Epithelial cell of prostate (primary cell): ENCODE measurements at places on chromosomes 12 and 14.

- no peak for DNase-seq
These were observed 10.2 kb downstream of the PPFIBP1 start for GRCh38 chr12:27534060-27534764.

DNA sequence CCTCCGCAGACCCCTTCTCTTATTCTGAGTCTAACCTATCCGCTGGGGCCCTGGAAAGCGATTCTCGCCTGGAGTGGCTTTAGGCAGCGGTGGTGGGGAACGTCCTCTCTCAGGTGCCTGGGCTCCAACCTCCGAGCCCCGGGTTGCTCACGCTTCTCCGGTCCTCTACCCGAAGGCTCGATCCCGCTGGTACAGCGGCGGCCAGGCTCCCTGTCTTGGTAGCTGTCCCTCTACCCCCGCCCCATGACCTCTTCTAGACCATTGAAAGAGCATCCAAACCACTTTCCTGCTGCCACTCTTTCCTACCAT, 505 bp upstream of the HEBP1 start:
- no peak for DNase-seq

- DNase-seq = no peak
These were observed 1.5 kb upstream of the KRT6A start for GRCh38 chr12:52494518-52494917.

DNA sequence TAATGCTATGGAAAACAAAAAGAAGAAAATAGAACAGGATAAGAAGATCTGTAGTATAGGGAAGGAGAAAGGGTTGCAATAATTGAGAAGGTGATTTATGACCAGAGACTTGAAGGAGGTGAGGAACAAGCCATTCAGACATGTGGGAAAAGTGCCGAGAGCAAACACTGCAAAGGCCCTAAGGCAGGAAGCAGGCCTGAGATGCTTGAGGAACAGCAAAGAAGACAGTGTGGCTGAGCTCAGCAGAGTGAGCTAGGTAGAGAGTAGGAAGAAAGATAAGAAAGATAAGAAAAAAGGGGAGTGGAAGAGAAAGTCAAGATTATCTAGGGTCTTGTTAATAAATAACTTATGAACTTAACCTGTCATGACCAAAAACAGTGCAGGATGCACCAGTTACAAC, 671.8 kb downstream of the RPS29 start:
- no peak for DNase-seq

DNA sequence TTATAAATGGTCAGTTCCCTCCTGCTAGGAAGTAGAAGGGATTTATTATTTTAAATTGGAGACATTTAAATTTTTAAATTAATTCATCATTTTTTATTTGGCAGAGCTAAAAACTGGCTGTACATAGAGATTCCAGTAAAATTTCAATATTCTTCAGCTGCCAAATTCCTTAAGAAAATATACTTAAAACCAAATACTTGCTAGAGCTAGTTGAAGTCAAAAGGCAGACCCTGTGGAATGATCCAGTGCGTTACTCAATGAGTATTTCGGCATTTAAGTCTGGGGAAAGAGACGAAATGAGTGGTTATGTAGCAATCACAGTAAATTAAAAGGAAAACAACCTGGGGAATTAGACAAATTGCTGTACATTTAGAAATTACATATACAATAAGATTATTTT, 1104.7 kb downstream of the SLC6A15 start:
- DNase-seq = no peak

- DNase-seq = no peak
These were observed 10.1 kb upstream of the ATXN7L3B start for GRCh38 chr12:74527491-74527890.

- DNase-seq = no peak
These were observed 1.6 kb downstream of the PPP4R4 start for GRCh38 chr14:94175747-94176146.

DNA sequence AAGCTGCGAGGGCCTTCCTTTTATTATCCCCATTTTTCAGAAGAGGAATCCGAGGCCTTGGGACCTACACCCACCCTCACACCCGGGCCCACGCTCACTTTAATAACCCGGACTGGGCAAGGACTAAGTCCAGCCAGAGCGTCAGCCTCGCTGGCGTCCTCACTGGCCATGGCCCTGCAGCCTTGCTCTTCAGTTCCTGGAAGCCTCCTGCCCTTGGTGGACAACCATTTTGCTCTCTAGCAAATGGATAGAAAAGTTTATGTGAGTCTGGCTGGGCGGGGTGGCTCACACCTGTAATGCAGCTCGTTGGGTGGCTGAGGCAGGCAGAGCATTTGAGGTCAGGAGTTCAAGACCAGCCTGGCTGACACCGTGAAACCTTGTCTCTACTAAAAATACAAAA, 9.8 kb downstream of the RTL1 start:
- no peak for DNase-seq

DNA sequence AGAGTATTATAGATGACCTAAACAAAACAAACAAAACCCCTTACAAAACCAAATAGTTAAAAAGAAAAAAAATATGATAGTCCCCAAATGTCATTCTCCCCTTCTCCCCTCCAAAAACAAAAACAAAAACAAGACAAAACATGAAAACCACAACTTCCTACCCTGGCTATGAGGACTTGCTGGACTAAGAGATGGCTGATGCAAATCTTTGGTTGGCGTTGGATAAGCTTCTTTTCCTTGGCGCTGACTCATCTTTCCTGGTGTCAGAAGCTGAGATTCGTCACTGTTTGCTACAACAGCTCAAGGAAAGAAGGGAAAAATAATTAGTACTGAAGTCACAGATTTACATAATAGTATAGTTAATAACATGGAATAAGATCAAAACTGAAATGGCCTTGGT, 102.5 kb upstream of the BBS10 start:
- DNase-seq = peak; percentile 64

DNA sequence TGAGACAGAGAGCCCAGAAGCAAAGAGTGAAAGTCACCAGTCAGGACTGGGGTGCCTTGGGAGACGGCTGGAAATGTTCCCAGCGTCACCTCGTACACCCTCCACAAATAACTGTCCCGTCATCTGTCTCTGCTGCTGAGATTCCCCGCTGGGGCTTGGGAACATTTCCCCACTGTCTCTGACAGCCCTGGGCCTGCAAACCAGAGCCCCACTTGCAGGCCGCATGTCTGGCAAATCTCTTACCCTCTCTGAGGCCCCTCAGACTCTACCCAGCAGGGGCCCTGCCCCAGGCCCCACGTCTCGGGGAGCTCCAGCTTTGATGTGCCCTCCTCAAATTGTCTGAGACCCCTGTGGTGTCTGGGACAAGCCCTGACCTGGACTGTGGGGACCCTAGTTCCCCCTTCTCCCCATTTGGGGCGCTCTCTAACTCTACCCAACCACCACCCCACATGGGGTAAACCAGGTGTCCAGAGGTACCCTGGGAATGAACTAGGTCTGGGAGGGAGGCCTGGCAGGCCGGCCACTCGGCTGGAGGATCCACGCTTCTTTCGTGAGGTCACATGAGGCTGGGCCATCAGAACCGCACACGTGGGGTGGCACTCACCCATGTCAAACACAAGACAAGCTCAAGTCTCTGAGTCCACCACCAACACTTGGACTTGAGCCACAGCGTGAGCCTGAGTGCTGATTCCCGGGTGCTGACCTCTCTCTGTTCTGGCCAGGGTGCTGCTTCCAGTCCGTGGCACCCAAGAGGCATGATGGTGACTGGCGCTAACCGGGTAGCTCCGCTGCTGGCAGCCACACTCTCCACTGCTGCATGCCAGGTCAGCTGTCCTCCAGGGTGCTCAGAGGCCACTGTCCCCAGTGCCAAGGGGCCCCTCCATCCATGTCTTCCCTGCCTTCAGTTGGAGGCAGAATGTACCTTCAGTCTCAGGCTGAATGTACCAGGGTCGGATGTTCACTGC, 59.8 kb downstream of the DIO3 start:
- no peak for DNase-seq

GRCh38 chr12:123617580-123617979, 15.7 kb downstream of the DDX55 start:
- no peak for DNase-seq

DNA sequence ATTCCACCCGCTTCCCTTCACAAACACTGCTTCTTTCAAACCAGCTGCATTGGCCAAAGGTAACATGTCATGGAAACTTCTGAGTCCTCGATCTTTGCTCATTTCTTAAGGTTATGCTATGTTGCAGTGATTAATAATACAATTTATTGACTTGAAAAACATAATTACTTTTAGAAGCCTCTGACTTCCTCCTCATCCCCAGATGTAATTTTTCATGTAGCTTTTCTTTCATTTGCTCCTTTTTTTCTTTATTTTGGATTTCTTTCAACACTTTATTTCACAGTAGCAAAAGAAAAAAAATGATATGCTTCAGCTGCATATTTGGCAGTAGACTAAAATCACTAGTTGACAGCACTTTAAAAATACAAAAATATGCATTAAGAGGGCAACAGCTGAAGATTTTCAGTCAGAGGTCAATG, 116.2 kb downstream of the LRRIQ1 start:
- DNase-seq = no peak

- no peak for DNase-seq
These were observed 120.2 kb downstream of the DAAM1 start for GRCh38 chr14:59308673-59309072.

DNA sequence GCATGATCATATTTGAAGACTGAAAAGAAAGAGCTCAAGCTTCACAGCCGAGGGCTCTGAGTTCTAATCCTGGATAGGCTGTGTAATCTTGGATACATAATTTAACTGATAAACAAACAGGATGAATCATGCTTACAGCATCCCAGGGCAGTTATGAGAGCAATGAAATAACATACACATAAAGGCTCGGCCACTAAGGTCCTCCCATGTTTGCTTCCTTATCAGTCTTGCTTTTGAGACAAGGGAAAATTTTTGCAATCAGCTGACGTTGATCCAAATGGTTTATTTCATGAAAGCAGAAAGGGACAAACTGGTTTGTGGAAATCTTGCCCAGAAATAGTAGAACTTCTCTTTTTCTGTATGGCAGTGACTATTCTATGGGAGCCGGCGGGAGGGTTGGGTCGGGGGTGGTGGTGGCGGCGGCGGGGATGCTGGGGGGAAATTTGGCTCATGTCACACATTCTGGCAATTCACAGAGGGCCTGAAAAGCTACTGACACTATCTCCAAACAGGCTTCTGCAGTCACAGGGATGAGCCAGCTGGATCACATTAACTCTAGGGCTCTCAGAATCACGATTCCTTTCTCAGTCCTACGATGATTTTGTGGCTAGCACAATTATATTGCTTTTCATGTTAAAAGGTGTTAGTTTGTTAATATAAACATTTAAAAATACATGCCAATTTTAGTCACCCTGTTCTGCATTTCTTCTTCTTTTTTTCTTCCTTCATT, 124.5 kb downstream of the SLC8A3 start:
- no peak for DNase-seq

DNA sequence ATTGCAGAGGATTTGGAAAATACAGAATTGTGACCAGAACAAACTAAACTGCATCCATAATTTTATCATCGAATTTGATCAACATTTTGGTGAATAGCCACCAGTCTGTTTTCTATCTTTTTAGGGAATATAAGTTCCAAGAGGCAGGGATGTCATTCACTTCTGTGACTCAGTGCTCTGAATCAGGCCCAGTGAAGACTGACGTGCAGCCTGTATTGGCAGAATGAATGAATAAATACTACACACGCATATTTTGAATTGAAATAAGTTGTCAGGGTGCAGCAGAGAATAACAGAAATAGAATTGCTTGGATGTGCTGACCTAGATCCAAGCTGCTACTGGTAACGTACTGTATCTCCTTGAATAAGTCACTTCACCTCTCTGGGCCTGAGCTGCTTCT, 1.3 kb upstream of the EMP1 start:
- no peak for DNase-seq

GRCh38 chr12:52699960-52700359, 3.4 kb downstream of the KRT77 start:
- no peak for DNase-seq

GRCh38 chr12:88518863-88519403, 61.3 kb downstream of the KITLG start:
- DNase-seq = no peak

GRCh38 chr14:90402016-90402415, 5.2 kb downstream of the CALM1 start:
- no peak for DNase-seq

DNA sequence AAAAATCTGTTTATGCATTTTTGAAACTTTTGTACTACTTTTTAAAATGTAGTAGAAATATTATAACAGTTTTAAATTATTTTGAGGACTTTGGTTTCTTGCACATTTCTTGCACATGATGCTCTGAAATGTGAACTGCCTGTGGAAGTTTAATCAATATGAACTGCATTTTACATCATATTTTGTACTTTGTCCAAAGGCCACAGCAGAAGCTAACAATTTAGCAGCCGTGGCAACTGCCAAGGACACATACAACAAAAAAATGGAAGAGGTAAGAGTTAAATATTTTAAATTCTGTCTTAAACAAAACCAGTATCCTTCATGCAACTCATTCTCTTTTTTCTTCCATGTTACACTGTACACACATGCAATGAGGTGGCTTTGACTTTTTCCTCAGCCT, 45.1 kb downstream of the SAV1 start:
- DNase-seq = no peak

DNA sequence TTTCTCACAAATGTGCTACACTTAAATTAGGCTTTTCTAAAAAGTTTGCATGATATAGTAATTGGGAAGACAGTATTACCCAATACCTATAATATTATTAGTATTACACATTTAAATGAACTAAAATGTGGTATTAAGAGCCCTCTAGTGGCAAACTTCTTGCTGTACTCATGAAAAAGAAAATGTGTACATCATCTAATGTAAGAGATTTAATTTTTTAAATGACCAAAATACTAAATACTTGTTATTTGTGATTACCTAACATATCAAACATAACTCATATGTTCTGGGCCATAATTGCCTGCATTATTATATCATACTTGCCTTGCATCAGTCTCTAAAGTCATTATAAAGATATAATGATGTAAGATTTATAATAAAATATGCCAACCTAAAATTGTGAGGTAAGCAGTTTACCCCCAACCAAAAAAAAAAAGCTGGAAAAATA, 64.2 kb downstream of the DNAI7 start:
- DNase-seq = no peak

DNA sequence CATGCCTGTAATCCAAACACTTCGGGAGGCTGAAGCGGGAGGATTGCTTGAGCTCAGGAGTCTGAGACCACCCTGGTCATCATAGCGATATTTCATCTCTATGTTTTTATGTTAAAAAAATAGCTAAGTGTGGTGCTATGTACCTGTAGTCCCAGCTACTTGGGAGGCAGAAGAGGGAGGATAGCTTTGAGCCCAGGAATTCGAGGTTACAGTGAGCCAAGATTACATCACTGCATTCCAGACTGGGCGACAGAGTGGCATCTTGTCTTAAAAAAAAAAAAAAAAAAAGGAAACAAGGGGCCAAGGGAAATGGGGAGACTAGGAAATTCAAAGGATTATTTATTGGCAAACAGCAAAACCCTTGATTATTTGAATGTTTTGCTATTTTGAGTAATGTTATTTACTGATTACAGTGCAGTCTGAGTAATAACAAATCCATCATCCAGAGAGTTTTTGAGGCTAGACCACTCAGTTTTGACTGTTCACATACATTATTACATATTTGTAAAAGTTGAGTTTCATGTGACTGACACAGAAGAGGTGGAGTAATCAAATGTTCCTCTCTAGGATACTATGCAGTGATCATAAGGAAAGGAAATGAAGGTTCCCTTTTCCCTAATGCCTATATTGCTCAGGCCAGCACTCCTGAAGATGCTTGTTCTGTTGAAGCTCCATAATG, 40.8 kb downstream of the PRKCH start:
- DNase-seq = no peak
